H4 (cell line): ENCODE measurements at places on chromosomes 5 and 9. TPM values are rescaled to one million over a fixed set of nuclear protein-coding genes. Genes with fewer than 3 reads are reported as not detected.

Gene ADGRD2
- not detected in 2 replicates for total RNA-seq

- DNase-seq = no peak
Observed at GRCh38 chr9:90964101-90965020, 162.7 kb downstream of the SYK start.

- DNase-seq = no peak
Observed at GRCh38 chr9:14687042-14687719, 6.1 kb downstream of the ZDHHC21 start.

Gene MARVELD2
- 0.08 and 0.12 TPM in 2 replicates for total RNA-seq

Gene PFN3
- not detected in 2 replicates for total RNA-seq

DNA sequence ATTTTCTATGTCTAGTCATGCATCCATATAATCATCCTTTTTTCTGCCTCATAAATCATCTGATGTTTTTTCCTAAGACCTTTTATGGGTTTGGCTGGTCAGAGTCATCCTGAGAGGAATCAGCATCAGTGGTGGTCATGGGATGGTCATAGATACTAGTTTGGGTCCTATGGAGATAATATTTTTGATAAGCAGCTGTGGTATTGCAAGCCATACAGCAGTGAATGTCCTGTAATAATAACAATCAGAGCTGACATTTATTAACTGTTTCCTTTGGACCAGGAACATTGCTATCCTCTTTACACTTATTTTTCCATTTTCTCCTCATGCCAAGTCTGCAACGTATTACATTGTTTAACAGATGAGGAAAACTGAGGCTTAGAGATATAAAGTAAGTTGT lies 83.1 kb downstream of the TEX10 start:
- DNase-seq = no peak

Gene ZFP62
- 22.6 and 27.7 TPM in 2 replicates for total RNA-seq

DNA sequence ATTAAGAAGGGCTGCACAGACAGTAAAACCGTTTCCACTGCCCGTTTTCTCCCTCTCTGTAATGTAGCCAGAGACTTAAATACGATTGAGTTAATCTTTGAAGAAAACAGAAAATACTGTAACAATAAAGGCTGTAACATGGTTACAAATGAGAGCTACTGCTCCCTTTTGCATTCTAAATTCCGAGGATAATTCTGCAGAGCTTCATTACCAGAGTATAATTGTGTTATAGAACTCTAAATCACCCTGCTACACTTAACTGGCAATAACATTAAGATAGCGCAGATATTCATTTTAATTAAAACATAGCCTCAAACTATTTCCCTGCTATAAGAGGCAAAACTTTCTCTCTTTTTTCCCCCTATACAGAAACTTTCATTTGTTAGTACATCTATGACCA lies 283.7 kb upstream of the BRINP1 start:
- DNase-seq = no peak

Gene IL4
- not detected in 2 replicates for total RNA-seq

GRCh38 chr5:132491368-132492364 lies 1.1 kb upstream of the IRF1 start:
- no peak for DNase-seq

DNA sequence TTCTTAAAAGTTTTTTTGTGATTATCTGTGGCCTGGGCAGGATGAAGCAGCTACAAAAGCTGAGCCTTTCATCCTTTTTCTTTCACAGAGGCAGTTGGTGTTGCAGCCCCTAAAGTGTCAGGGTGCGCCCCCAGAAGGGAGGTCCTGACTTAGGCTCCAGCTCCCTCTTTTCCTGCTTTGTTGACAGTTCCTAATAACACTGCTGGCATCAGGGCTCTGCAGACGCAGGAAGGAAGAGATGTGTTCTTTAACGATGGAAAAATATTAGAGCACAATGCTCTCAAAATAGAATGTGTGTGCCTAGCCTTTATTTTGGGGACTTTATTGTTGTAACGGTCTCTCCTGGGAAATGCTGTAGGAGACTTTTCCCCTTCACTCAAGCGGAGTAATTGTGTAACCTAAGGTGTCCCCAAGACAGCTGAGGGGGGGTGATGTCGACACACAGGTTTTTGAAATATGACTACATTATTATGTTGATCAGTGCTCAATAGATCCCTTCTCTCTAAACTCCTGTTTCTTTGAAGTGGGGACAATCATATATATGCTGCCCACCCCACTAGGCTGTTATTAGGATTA lies 135.6 kb downstream of the SEMA6A start:
- DNase-seq = no peak
